Dorsolateral prefrontal cortex (tissue), 122 donors: ENCODE measurements at places on chromosomes 12 and 14. TPM values are rescaled to one million over a fixed set of nuclear protein-coding genes. Genes with fewer than 3 reads are reported as not detected.

ADGRD1 gene
- 11.2 TPM for total RNA-seq

CHFR gene
- 69.9 TPM for total RNA-seq

- DNase-seq, result no peak
Observed at GRCh38 chr12:100403446-100403845, 46.6 kb downstream of the SLC17A8 start.

DNA sequence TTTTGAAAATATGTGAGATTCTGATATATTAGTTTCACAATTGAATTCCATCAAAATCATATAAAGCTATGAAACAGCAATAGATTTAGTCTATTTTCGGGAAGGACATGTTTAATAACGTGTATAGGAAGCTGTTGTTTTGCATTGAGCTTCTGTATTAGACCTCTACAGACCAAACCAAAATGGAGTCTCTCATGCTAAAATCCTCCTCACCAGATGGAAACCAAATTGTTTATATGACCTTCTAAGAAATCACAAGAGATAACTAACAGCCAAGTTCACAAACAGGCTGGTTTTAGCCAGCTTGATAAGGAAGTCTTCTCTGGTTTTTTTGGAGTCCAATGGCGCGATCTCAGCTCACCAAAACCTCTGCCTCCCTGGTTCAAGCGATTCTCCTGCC, 23.9 kb downstream of the L2HGDH start:
- no peak for DNase-seq

- peak; percentile 7 for DNase-seq
Observed at GRCh38 chr14:81269100-81269978, 48.6 kb upstream of the GTF2A1 start.

GRCh38 chr14:102194856-102195255, 55.2 kb downstream of the WDR20 start:
- no peak for DNase-seq

GRCh38 chr12:114400925-114401324, 5.0 kb downstream of the TBX5 start:
- no peak for DNase-seq

DNA sequence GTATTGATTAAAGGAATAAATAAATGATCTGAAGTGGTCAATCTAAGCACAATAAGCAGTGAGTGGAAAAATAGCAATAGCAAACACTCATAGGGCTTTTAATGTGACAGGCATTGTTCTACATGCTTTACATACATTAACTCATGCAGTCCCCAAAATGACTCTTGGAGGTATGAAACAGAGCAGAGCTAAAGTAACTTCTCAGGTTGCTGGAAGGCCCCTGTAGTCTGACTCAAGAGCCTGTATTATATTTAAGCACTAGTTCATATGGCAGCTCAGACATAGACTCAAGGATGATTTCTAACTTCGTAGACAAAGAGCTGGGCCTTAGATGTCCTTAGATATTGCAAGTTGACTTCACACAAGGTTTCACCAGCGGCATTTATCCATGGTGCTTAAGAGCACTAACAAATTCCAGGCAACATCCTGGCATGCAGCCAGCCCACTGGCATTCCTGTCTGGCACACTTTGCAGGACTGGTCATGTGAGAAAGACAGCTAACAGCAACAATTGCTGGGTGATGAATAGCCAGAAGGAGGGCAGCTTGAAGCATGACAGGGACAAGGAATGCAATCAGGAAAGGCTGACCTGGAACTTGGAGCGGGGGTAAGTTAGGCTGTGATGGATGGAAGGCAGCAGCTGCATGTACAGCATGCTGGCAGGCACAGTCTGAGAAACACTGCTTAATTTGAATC, 22.9 kb upstream of the KTN1 start:
- peak; percentile 39 for DNase-seq
